ENCODE measurements at places on chromosomes 2 and 18.

GRCh38 chr2:45922577-45922988 lies 271.1 kb downstream of the PRKCE start:
- DNase-seq = no peak

GRCh38 chr2:231664727-231665126 lies 43.6 kb upstream of the PTMA start:
- no peak for DNase-seq

DNA sequence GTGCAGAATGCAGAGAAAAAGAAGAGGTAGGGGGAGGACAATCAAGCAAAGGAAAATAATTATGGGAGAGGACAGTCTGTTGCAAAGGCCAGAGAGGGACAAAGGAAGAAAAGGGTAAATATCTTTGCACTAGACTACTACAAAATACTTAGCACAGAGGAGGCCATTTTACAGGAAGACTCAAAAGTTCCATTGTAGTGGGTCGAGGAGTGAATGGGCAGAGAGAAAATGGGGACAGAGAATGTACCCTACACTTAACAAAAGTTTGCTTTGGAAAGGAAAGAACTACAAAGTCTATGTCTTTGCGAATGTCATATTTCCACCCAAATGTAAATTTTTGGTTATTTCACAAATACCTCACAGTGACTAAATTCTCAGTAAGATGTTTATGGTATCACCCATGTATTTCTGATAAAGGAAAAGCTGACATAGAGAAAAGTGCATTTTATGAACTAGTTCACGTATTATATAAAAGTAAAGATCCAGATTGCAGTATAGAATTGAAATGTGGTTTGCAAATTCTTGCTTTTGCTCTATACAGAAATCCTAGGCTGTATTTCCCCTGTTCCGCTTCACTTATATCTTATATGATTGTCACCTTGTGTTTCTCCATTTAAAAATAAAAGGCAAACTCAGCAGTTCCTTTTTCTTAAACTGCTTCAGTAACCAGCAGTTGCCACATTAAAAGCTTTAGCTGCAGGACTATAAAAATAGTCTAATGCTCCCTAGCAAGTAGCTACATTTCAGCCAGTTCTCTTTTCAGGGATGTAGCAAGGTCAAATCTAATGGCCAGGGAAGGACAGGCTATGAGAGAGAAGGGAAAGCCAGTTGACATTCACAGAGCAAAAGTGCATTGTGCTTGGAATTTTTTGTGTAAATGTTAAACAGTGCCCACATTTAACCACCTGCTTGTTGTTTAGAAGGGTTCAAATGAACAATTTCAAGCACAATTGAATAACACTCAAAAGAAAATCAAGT lies 79.7 kb upstream of the CYTIP start:
- DNase-seq = no peak

DNA sequence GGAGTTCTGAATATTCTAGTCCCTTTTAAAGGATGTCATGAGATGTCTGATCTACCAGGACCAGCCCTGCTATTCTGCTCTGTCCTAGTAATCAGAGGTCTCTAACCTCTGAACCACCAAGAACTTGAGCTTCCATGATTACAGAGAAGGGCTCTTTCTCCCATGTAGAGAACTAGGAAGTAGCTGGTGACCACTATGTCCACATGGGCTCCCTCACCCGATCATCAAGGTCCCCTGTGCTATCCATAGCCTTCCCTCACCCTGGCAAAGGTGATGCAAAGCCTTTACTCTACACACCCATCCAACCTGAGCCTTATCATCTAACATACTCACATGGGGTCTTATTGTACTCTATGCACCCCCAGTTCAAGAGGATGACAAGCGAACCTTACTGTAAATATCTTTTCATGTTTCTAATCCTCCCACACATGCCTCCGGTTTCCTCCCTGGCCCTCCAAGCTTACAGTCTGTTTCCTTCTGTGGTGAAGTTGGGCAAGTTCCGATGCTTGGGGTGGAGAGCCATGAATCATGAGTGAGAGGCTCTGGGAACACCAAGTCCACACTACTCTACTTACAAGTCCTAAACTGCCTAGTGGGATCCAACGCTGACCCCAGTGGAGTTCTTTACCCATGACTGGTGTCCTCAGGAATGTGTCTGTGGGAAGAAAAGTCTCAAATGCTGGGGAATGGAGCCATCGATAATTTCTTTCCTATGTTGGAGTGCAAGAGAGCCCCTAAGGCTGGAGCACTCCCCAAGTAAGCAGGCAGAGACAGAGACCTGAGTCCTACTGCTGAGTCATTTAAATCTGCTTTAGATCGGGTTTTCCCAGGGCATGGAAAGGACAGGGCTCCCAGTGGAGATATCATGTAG lies 73.3 kb upstream of the KLF7 start:
- DNase-seq = no peak

GRCh38 chr18:55085557-55086285 lies 126.5 kb upstream of the CCDC68 start:
- no peak for DNase-seq

GRCh38 chr2:174722942-174723592 lies 41.2 kb downstream of the CHRNA1 start:
- no peak for DNase-seq
